NCI-H2029 treated with DMSO at 0.1 percent for 48 hours (cell line): ENCODE measurements at places on chromosomes 6 and 20.
A peak's percentile ranks its signal among the peaks of the same experiment; 100 is the strongest.

DNA sequence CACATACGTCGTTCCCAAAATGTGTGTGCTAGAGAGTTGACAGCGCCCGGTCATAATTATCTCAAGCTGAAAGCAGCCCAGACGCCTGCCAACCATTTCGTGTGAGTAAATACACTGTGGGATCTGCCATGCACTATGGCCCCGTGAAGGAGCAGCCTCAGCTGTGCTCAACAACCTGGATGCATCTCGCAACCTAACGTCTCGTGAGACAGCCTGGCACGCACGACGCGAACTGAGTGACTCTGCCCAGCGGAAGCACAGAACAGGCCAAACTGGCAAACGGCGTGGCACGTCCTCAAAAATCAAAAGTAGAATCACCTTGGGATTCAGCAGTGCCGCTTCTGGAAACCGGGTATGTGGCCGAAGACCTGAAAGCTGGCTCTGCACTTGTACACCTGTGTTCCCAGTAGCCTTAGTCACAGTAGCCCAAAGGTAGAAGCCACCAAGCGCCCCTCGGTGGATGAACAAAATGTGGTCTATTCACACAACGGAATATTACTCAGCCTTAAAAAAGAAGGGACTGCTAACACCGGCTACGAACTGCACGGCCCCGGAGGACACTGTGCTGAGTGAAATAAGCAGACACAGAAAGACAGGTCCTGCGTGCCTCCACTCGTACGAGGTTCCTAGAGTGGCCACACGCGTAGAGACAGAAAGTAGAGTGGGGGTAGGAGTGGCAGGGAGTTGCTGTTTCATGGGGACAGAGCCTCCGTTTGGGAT, 27.2 kb upstream of the SLCO4A1 start:
- no peak for DNase-seq

DNA sequence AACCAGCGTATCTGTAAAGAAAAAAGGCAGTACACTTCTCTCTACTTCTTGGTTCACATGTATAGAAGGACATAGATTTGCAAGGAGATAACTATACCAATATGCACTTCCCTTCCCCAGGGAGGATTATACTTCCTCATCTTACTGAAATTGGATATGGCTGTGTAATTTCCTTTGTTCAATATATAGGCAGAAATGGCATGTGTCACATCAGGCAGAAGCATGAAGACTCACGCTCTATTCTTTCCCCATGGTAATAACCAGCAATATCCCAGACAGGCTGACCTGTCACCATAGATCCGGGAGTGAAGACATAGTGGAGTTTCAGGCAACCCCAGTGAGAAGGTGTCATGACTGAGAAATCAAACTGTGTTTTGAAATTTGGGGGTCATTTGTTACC, 518.3 kb downstream of the KIF16B start:
- DNase-seq, result no peak

GRCh38 chr6:1190366-1190765, 121.5 kb upstream of the FOXQ1 start:
- peak; percentile 93 for DNase-seq

DNA sequence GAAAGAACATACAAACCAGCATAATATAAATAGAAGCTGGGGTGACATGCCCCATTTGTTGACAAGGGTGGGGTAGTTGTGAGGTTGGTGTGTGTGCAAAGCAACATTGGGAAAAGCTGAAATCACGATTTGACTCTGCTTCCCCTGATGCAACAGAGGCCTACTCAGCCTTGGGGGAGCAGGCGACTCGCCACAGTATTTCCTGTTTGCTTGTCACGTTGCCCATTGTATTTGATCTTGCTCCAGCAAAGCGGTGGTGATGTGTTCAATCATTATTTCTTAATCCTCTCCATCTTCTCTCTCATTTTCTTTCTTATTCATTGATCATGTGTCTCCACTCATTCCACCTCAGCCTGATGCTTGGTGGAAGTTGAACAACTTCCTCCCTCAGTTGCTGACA, 165.8 kb upstream of the CITED2 start:
- no peak for DNase-seq

GRCh38 chr6:111423055-111423633, 59.9 kb downstream of the REV3L start:
- no peak for DNase-seq

DNA sequence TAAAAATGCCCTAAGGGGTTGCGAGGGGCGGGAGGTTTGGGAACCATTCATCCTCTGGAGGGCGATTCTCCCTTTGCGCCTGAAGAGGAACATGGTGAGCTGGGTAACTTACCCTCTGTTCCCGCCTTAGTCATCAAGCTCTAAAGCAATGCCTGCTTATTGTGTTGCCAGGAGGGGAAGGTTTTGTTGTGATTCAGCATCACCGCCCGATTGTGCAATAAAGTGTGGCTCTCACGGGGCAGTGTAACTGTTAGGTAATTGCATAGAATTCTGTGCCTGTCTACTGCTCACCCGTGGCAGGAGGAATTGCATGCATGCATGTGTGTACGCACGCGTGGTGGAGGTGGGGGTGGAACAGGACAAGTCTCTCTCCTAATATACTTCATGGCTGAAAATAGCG, 95.5 kb upstream of the AGPAT4 start:
- DNase-seq, result no peak

GRCh38 chr20:19096843-19097242, 115.6 kb upstream of the SLC24A3 start:
- no peak for DNase-seq

- DNase-seq, result no peak
Measured at GRCh38 chr6:108697561-108698161, 136.9 kb downstream of the FOXO3 start.

DNA sequence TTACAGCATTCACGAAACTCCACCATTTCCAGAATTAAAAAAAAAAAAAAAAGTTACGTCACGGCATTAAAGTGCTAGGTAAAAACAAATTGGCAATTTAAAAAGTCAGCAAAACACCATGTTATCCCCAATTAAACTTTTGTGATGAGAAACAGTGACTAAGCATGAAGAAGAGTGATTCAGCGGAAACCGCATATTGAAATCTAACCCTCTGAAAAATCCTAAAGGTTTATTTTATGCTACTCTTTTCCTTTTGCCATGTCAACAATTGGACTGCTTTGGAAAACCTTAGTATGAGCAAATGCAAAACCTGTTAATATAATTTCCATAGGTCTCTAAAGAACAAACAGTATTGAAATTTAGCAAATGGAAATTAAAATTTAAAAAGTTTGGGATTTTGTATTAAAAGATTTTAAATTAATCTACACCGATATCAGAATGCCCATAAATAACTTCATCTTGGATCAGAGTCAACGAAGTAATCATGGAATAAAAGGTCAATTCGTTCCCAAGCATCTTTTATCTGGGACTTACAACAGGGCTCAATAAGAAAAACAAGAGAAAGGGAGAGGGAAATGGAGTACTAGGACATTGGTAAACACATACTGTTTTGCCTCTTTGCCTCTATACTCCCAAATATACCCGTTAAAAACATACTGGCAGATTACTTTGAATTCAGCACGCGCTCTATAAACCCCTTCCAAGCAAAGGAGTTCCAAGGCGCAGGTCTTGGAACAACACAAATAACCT, 1.1 kb downstream of the FBXO30 start:
- no peak for DNase-seq

DNA sequence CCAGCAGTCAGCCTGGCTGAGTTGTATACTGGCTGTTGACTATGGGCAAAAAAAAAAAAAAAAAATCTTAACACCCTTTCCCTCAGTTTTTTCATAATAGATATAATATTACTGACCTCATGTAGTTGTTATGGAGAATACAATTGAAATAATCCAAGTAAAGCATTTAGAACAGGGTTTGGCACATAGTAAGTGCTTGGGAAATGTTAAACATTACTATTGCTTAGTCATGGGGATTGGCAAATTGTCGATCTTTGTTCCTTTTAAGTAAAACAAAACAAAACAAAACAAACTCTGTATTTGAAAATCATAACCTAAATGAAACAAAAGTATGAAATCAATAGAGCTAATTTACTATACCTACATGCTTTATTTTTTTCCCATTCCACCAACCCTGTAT, 458.4 kb downstream of the GRIK2 start:
- no peak for DNase-seq

DNA sequence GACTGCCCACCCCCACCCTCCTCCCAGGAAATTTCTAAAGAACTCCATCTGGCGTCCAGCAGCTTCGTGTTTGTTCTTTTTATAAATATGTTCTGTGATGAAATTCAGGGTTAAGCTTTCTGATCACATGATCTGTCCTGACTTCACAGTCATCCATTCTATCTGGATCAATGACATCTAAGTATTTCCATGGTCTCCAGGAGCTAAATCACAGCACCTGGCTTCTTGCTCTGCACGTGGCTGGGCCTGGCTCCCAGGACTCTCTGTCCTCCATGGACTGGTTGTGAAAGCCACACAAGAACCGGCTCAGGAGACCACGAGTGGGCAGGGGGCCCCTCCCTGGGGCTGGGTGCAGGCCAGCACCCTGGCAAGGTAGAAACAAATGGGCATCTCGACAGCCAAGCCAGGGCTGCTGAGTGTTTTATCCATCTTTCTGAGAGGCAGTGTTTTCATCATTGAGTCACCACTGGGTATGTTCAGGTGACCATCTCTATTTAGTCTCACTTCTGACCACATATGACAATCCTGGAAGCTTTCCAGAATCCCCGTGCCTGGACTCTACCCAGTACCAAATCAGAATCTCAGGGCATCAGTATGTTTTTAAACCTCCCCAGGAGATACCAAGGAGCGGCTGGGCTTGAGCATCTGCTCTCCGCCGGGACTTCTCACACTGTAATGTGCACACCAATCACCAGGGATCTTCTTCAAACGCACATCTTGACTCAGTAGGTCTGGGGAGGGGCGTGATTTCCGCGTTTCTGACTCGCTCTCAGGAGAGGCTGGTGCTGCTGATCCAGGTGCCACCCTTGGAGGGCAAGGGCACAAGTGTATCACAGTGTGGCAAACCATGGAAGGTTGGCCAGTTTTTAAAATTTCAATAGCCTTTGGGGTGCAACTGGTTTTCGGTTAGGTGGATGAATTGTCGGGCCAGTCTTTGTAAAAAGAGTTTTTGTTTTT, 31.6 kb upstream of the PXDC1 start:
- no peak for DNase-seq

- no peak for DNase-seq
Measured at GRCh38 chr20:4947817-4948559, 53.3 kb downstream of the SLC23A2 start.

DNA sequence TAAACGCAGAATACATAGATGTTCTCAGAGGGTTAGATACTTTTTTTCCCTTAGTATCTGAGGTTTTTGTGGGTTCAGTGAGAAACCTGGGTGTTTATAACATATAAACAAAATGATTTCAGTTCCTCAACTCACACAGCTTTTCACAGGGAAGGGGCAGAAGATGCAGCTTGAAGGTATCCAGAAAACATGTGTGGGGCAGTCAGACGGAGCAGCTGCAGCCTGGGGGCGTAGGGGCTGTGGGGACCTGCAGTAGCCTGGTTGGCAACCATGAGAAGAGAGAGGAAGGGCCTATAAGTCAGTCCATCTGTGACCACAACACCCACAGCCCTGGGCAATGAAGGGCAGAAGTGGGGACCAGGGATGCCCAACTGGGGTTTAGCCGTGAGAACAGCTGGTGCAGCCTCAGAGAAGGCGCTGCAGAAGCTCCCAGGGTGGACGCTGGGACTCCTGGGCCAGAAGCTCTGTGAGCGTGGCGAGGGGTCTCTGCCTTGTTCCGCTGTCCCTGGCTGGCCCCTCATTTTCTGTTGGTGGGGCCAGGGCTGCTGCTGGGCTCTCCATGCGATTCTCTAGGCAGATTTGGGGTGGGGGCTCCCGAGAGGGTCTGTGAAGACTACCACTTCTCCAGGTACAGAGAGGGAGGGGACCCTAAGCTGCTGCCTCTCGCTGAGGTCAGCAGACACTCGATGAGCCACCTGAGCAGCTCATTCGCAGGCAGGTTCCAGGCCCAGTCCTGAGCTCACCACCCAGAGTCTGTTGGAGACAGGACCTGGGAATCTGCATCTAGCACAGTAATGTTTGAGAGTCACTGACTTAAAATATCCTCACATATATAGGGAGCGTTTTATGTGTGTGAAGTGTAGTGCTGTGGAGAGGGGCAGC, 181.2 kb downstream of the ZDHHC14 start:
- DNase-seq, result no peak

- DNase-seq, result no peak
Measured at GRCh38 chr6:3707024-3707423, 44.5 kb downstream of the PXDC1 start.

DNA sequence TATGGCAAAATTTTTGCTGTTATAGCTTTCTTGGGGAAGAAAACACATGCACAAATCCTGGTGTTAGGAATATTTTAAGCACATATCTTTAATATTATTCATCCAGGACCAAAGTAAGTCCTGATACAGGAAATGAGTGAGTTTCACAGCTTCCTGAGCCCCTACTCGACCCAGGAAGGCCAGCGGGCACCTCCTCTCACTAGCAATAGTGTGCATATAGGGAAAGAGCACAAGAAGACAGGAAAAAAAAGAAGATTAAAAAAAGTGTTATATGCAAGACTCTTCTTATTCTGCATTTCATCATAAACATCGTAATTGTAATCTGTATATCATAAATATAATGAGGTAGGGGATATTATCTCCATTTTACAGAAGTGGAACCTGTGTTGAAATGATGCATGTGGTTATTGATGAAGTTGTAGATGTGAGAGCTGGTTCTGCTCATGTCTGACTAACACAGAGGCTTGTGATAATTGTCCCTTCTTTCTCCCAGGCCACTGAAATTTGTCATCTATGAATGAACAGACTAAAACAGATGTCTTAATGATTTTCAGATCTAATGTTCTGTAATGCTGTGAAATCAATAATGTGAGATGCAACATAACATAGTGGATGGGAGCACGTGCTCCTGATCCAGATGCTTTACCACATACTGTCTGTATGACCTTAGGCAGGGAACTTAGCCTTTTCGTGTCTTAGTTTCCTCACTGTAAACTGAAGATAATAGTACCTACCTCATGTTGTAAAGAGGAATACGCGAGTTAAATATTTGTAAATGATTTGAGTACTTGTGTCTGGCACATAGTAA, 101.2 kb downstream of the MYO6 start:
- no peak for DNase-seq

- no peak for DNase-seq
Measured at GRCh38 chr6:18021166-18021850, 33.9 kb upstream of the KIF13A start.

DNA sequence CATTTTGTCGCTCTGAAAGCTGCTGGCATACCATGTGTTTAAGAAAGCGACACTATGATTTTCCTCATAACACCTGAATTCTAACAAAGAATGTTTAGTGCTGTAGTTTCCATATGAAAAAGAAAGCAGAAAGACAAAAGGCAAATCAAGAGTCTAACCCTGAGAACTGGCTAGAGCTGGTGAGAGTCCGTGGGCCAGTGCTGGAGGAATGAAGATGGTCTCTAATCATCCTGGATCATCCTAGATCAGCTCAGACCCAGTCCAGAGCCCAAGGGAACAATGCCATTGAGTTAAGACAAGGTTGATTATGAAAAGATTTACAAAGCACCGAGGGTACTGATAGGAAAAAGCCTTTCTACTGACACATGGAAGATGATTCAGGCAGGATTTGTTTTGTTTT, 73.0 kb upstream of the MYLIP start:
- no peak for DNase-seq

- DNase-seq, result no peak
Measured at GRCh38 chr6:105882828-105883227, 203.3 kb upstream of the PRDM1 start.

- peak; percentile 95 for DNase-seq
Measured at GRCh38 chr6:123808556-123808955, 4.9 kb downstream of the NKAIN2 start.
